GM03348 (cell line): ENCODE measurements at places on chromosomes 7 and 10.

- DNase-seq = peak; percentile 26
These were observed 20.3 kb upstream of the LANCL2 start for GRCh38 chr7:55344840-55345239.

GRCh38 chr10:95291365-95292039, 699 bp upstream of the PDLIM1 start:
- DNase-seq = no peak

GRCh38 chr7:99473315-99473596, 566 bp downstream of the ZNF789 start:
- peak; percentile 87 for DNase-seq

DNA sequence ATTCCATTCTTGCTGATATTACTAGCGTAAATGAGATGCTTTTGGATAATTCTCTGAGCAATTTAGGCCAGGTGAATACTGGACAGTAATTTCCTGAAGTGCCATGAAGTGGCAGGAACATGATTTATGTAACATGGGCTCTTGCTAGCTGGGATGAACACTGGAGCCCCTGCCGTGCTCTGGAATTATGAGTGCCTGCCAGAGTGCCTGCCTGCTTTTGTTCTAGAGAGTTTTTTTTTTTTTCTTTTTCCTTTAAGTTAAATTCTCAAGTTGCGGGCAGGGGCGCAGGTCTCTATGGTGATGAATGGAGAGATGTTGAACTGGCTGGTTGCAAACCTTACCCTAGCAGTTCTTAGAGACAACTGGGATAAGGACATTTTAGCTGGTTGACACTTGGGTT, 165.9 kb downstream of the AUTS2 start:
- DNase-seq = no peak

DNA sequence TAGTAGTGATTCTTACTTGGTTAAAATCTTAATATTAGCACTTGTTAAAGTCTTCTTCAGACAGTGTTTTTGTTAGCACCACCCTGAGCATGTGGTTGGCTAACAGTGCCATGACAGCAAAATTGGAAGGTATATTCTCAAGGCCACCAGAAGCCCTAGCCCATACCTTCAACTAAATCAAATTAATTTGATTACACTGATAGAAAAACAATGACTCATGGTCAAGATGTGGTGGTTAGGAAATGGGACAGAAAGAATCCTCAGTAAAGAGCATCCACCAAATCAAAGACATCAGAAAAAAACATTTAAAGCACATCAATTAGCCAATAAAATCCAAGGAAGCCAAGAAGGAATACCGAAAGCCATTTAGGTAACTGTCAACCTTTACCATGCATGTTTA, 75.5 kb downstream of the PIP4K2A start:
- no peak for DNase-seq

- DNase-seq = no peak
These were observed 76.6 kb upstream of the ADO start for GRCh38 chr10:62727934-62728333.

GRCh38 chr10:945778-946177, 14.3 kb upstream of the LARP4B start:
- DNase-seq = no peak

DNA sequence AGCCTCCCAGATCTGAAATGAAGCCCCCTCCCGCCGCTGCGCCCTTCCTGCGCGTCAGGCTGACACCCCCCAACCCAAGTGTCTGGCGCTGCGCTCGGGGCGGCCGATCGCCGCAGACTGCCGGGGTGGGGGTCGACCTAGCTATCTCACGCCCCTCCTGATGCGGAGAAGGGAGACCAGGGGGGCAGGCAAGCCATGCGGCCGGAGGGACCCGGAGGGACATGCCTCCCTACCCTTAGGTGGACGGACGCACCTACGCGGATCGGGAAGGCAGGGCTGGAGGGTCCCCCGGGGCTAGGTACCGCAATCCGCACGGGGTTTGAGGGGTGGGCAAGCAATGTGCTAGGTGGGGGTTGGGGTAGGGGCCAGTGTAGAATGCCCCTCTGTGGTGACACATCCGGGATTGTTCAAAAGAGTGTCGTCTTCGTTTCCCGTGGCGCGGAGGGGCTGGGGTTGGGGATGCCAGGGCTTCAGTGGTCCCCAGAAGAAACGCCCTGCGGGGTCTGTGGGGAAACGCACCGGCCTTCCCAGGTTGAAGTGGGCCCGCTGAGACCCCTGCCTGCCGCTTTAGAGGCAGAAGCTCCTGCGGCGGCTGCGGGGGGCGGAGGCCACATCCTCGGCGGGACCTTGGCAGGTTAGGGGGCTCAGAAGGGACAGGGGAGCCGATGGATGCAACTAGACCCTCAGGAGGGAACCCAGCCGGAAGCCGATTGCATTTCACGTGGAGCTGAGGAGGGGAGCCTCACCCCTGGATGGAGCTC, 913 bp downstream of the ADCYAP1R1 start:
- DNase-seq = no peak

GRCh38 chr10:121732656-121733445, 134.6 kb upstream of the FGFR2 start:
- no peak for DNase-seq

GRCh38 chr10:116146372-116147140, 126.5 kb downstream of the GFRA1 start:
- peak; percentile 70 for DNase-seq

- no peak for DNase-seq
These were observed 11.3 kb upstream of the DRGX start for GRCh38 chr10:49407151-49407550.

GRCh38 chr10:78954689-78955088, 114.1 kb upstream of the ZMIZ1 start:
- DNase-seq = no peak

GRCh38 chr7:41886262-41886900, 183.5 kb upstream of the INHBA start:
- peak; percentile 82 for DNase-seq

- DNase-seq = peak; percentile 41
These were observed 60.8 kb upstream of the MEOX2 start for GRCh38 chr7:15747301-15747700.

GRCh38 chr10:118592675-118593330, 2.6 kb downstream of the PRLHR start:
- DNase-seq = no peak
